ENCODE measurements at places on chromosomes 4 and X.

DNA sequence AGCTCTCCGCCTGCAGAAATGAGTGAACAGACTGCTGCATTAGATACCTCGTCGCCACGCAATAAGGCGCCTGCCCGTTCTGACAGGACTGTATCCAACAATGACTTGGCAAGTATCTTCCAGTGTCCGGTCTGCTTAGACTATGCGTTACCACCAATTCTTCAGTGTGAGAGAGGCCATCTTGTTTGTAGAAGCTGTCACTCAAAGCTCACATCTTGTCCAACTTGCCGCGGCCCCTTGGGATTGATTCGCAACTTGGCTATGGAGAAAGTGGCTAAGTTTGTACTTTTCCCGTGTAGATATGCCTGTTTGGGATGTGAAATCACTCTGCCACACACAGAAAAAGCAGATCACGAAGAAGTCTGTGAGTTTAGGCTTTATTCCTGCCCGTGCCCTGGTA, 172.0 kb upstream of the MAGEB16 start:
- DNase-seq, result no peak

- no peak for DNase-seq
Observed at GRCh38 chr4:172660251-172660650, 508.4 kb upstream of the GALNT7 start.

DNA sequence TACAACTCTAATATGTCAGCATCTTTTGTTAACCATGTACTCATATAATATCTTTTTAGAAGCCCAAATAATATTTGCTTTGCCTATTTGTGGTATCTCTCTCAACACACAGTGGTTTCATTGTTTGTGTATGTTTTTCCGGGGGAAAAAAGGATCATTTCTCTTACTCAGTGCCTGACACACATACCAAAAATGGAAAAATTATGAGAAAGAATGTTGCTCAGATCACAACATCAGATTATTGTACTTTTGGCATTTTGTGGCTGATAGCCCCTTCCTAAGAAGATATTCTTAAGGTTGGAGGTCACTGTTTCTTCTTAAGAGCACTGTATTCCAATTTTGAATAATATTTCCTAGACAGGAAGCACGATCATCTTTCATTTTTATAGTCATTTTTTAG, 93.6 kb downstream of the PDLIM5 start:
- no peak for DNase-seq

DNA sequence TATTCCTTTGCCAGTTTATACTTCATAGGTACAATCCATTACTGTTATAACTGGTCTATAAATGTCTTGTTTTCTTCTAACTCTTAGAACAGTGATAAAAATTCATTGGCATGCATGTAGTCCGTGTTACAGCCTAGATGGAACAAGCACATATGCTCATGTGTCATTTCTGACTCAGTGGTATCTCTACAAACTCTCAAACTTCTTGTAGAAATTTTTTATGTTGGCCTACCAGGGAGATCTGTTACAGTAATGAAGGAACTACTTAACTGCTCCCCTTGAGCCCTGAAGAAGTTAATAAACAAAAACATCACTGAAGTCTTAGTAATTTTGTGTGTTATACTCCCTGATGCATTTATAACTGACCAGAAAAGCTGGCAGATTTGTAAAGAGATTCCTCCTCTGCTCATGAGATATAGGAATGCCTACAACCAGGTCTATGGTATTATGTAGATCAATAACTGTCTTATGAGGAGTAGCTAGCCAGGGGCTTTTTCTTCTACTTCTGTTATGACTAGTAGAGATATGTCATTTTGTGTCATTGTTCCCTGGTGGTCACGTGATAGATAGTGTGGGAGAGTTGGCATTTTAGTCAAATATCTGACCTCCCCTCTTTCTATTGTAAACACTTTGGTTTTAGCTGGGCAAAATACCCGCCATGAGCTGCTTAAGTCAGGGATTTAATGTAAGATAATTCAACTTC, 53.7 kb upstream of the FAAH2 start:
- no peak for DNase-seq

DNA sequence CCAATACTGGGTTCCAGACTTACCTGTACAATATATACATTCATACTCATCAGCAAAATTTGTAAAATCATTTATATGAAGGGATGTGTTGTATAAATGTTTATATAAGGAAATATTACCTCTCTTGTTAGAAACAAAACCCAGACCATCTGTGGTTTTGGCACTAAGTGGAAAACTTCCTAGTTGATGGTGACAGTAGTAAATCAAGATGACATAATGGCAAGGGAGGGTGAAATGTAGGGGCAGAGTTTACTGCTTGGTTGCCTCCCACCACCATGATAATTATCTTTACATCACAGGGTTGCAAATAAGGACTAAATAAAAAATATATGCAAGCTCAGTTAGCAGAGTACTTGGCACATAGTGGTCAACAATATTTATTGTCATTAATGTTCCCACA, 365.3 kb upstream of the TEX13C start:
- DNase-seq, result no peak

GRCh38 chrX:46770000-46770816, 11.3 kb upstream of the SLC9A7 start:
- no peak for DNase-seq

DNA sequence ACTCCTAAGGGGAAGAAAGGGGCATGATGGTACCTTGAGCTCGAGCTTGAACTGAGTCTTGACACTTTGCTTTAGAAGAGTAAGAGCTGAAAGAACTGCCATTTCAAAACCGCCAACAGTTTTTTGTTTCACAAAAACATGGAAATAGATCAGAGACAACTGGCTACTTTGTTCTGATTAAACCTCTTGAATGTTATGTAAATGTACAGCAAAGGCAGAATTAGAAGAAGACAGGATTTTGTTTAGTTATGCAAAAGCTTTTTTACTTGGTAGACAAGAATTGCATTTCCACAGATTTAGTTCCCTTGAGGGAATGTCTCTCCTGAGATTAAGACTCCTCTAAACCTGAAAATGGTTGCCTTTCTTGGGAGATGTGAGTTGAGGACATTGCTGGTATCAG, 33.3 kb upstream of the STPG2 start:
- DNase-seq, result no peak

Data from activated naive CD4-positive, alpha-beta T cell treated with anti-CD3 and anti-CD28 coated beads, Interleukin-2, amount 50 U/mL, for 72 hours (primary cell).